ENCODE measurements at places on chromosomes 12 and 14. TPM values are rescaled to one million over a fixed set of nuclear protein-coding genes. Genes with fewer than 3 reads are reported as not detected.

GRCh38 chr12:44245932-44246331 is 410.1 kb downstream of the TMEM117 start:
- DNase-seq = no peak
- no peaks in the 10 kb centered on the region for H3K4me1 ChIP-seq
- H3K4me3 ChIP-seq = no peak overlapping the region
- no peaks in the 10 kb centered on the region for H3K27me3 ChIP-seq

- DNase-seq = no peak
- H3K27me3 ChIP-seq = no peaks in the 10 kb centered on the region
- no peaks in the 10 kb centered on the region for H3K36me3 ChIP-seq
- peaks cover 32% of the 10 kb centered on the region for H3K4me1 ChIP-seq
- H3K4me3 ChIP-seq = peak overlapping the region; percentile 51
Measured at GRCh38 chr12:31897781-31898503, 61.3 kb upstream of the RESF1 start.

DNA sequence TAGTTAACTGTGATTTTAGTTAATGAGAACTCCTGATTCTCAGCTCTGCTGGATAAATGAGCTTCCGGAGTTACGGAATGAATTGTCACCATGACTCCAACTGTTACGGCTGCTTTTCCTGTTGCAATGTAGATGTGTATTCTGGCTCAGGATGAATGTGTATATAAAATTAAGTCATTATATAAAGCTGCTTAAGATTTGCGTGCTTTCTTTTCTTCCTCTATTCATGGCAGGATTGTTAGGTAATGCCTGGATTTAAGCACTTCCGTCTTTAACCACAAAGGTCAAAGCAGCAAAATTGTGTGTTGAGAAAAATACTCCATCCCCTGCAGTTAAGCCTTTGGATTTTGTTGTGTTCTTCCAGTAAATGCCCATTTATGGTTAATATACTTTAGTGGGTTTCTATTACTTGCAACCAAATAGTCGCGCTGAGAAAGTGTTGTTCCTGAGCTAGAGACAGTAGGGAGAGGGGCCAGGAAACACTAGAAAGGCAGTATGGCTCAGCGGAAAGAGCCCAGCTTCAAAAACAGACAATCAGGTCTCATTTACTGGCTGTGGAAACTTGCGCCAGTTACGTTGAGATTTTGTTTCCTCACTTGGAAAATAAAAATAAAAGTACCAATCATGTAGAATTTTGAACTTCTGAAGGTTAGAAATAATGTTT is 9.4 kb upstream of the CCDC175 start:
- H3K36me3 ChIP-seq = no peaks in the 10 kb centered on the region
- no peaks in the 10 kb centered on the region for H3K27me3 ChIP-seq

The ADCY6 gene
- not detected for polyA plus RNA-seq

DNA sequence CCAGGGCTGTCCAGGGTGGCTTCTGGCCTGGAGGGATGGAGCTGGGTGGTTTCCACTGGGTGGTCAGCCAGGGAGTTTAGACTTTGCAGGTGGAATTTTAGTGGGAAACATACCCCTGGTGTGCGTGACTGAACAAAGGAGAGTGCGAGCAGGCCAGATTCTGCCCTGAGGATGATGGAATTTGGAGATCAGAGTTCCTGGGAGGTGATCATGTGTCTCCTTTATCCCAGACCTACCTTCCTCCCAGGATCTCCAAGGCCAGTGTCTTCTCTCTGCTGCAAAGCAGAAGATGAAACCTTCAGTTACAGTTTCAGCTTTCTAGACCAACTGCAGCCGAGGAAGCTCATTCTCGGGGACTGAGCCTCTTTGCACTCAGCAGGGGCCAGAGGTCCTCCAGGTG is 33.2 kb downstream of the RPH3A start:
- H3K36me3 ChIP-seq = no peaks in the 10 kb centered on the region
- no peaks in the 10 kb centered on the region for H3K4me1 ChIP-seq
- no peak overlapping the region for H3K27ac ChIP-seq

The SPIC gene
- polyA plus RNA-seq = not detected

DNA sequence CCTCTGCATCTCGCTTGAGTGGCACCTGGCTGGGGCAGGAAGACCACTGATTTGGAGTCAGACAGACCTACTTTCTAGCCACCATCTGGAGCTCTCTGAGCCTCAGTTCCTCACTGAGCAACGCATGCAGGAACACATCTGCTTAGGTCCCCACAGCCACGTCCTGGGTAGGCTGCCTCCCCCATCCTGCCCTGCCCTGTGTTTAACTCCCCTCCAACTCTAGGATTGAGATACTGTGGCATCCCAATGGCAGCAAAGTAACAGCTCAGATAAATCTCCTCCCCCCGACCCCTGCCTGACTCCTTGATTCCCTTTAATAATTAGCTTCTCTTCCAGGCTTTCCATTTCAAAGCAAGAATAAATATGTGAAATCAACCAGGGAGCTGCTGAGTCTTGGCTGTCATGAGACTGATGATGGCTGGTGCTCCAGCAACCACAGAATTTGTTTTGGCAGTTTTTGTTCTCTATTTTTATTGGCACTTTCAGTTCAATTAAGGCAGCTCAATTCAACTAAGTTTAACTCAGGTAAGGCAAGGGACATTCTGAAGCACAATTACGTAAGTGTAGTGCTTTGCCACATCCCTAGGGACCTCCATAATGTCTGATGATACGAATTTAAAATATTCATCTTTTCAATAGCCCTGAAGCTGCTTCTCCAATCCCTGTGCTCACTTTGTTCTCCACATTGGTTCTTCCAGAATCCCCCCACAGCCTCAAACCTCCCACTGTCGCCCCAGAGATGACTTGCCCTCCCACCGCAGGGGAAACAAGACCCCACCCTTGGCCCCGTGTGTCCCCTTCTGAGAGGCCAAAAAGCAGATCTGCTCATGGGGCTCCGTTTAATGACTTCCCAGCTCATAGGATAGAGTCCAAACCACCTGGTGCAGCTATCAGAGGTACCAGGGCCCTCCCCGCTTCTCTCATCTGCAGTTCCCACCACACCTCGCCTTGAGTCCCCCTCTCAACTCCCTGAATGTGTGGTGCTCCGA is 58.2 kb downstream of the ESR2 start:
- H3K4me1 ChIP-seq = no peaks in the 10 kb centered on the region
- H3K4me3 ChIP-seq = no peak overlapping the region
- peaks cover 6% of the 10 kb centered on the region for H3K36me3 ChIP-seq
- H3K27me3 ChIP-seq = peaks cover 3% of the 10 kb centered on the region

DNA sequence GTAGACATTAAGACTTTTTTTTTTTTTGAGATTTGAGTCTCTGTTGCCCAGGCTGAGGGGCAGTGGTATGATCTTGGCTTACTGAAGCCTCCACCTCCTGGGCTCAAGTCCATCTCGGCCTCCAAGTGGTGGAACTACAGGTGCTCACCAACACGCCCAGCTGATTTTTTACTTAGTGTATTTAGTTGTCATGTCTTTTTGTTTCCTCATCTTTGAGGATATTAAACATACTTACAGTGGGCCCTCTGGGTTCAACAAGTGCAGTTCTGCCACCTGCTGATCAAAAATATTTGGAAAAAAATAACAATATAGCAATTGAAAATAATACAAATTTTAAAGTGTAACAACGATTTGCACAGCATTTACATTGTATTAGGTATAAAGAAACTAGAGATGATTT is 4.4 kb upstream of the B4GALNT1 start:
- H3K4me1 ChIP-seq = peaks cover 12% of the 10 kb centered on the region
- H3K27ac ChIP-seq = no peak overlapping the region
- H3K4me3 ChIP-seq = no peak overlapping the region
- DNase-seq = no peak
- H3K27me3 ChIP-seq = peaks cover 17% of the 10 kb centered on the region
- no peaks in the 10 kb centered on the region for H3K36me3 ChIP-seq

The PGF gene
- polyA plus RNA-seq = not detected

DNA sequence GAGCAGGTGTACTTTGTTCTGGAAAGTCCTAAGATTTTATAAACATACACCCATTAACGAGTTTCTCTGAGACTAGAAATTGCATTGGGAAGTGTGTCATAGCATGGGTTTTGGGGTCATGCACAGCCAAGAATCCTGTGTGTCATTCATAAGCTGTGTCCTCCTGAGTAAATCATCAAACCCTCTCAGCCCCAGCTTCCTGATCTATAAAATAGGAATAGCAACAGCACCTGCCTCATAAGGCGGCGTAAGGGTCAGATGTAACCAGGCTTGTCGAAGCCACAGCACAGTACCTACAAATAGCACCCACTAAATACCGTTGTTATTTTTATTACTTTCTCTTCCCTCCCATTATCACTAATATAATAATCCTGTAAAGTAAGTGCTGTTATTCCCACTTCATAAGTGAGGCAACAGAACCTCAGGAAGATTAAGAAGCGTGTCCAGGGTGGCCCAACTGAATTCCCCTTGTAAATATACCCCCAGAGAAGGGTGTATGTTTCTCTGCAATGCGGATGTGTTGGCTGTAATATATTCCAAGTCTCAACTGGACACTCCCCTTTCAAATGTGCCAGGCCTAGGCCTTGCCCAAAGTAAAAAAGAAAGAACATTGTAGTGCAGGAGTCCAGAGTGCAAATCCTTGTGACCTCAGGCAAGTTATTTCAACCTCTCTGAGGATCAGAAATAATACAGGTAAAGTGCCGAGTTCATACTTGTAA is 188.3 kb upstream of the BCL2L14 start:
- H3K27ac ChIP-seq = no peak overlapping the region
- no peak for DNase-seq

DNA sequence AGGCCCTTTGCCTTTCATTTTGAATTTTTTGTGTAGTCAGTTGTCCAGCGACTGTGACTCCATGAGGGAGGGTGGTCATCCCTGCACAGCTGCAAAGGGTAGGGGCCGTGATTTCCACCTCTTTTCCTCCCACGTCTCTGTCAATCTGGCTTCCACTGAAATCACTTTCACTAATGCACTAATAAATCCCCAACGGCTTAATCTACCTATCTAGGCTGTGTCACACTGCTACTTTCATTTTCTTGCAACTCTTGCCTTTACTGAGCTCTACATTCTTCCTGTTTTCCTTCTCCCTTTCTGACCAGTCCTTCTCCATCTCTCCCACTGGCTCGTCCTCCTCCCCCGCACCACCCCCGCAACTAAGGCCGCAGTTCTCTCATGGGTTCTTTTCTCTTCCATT is 212.3 kb upstream of the FOXN3 start:
- H3K4me1 ChIP-seq = peaks cover 24% of the 10 kb centered on the region
- no peaks in the 10 kb centered on the region for H3K27me3 ChIP-seq
- peak; percentile 33 for DNase-seq
- H3K27ac ChIP-seq = no peak overlapping the region
- H3K36me3 ChIP-seq = no peaks in the 10 kb centered on the region
- peak overlapping the region; percentile 46 for H3K4me3 ChIP-seq

The ANKRD33 gene
- polyA plus RNA-seq = not detected

GRCh38 chr12:94242901-94243300 is 94.5 kb downstream of the PLXNC1 start:
- H3K27ac ChIP-seq = no peak overlapping the region

The INHBE gene
- polyA plus RNA-seq = not detected

The CTSG gene
- polyA plus RNA-seq = not detected

The INHBC gene
- not detected for polyA plus RNA-seq

GRCh38 chr14:61749264-61749663 is 13.0 kb upstream of the SNAPC1 start:
- H3K4me3 ChIP-seq = no peak overlapping the region
- H3K36me3 ChIP-seq = peaks cover 22% of the 10 kb centered on the region
- H3K27me3 ChIP-seq = no peaks in the 10 kb centered on the region
- DNase-seq = no peak
- H3K4me1 ChIP-seq = peaks cover 9% of the 10 kb centered on the region
- H3K27ac ChIP-seq = no peak overlapping the region

DNA sequence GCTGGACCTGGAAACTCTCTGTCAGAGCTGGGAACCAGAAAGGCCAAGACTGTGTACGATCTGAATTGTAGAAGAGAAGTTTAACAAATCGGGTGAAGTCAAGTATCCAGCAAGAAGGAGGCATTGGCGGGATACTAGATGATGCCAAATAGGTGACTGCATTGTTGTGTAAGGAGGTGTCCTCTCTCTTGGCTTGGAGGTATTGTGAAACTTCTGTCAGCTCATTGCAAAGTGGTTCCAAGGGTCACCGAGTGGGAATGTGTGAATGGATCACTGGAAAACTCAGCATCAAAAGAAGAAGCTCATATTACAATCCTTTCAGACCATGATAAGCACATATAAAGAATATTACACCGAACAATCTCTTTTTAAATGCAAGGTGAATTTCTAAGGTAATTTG is 11.7 kb downstream of the NAV3 start:
- no peaks in the 10 kb centered on the region for H3K36me3 ChIP-seq
- DNase-seq = no peak
- no peak overlapping the region for H3K4me3 ChIP-seq
- H3K4me1 ChIP-seq = no peaks in the 10 kb centered on the region

- no peak overlapping the region for H3K4me3 ChIP-seq
- H3K27ac ChIP-seq = no peak overlapping the region
- no peaks in the 10 kb centered on the region for H3K27me3 ChIP-seq
- no peaks in the 10 kb centered on the region for H3K4me1 ChIP-seq
- no peak for DNase-seq
Measured at GRCh38 chr12:26705851-26706250, 127.1 kb downstream of the ITPR2 start.

Measured in CD4-positive, CD25-positive, alpha-beta regulatory T cell (primary cell).